Activated CD8-positive, alpha-beta T cell treated with anti-CD3 and anti-CD28 coated beads, Interleukin-2, amount 10 ng/mL, durations not matched to agents 7 days and 5 days (primary cell): ENCODE measurements at places on chromosomes 1 and 21. TPM values are rescaled to one million over a fixed set of nuclear protein-coding genes. Genes with fewer than 3 reads are reported as not detected.

The CXADR gene
- total RNA-seq: 0.26 TPM

The CHAF1B gene
- total RNA-seq: 27.4 TPM

The RCSD1 gene
- 145 TPM for total RNA-seq

DNA sequence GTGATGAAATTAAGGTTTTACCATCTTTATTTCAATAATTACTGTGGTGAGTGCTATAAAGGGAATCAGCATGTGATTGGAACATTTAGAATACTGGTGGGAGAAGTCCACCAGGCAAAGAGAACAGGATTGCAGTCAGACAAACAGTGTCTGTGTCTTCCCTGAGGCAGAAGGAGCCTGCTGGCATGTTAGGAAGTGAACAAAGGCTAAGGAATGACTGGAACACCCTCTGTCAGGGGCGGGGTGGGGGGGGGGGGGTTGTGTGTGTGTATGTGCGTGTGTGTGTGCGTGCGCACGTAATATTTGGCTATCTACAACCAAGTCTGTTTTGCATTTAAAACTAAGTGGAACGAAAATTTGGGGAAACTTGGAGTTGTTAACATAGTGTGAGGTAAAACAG is 30.2 kb downstream of the SRRM1 start:
- H3K4me1 ChIP-seq: peaks cover 7% of the 10 kb centered on the region
- no peak overlapping the region for H3K4me3 ChIP-seq
- H3K27ac ChIP-seq: peak overlapping the region; percentile 6
- no peaks in the 10 kb centered on the region for H3K27me3 ChIP-seq

- no peaks in the 10 kb centered on the region for H3K27me3 ChIP-seq
- H3K4me1 ChIP-seq: peaks cover 12% of the 10 kb centered on the region
- no peak overlapping the region for H3K27ac ChIP-seq
- peaks cover 10% of the 10 kb centered on the region for H3K36me3 ChIP-seq
- DNase-seq: no peak
Measured at GRCh38 chr21:45141507-45141906, 67.1 kb downstream of the ADARB1 start.

DNA sequence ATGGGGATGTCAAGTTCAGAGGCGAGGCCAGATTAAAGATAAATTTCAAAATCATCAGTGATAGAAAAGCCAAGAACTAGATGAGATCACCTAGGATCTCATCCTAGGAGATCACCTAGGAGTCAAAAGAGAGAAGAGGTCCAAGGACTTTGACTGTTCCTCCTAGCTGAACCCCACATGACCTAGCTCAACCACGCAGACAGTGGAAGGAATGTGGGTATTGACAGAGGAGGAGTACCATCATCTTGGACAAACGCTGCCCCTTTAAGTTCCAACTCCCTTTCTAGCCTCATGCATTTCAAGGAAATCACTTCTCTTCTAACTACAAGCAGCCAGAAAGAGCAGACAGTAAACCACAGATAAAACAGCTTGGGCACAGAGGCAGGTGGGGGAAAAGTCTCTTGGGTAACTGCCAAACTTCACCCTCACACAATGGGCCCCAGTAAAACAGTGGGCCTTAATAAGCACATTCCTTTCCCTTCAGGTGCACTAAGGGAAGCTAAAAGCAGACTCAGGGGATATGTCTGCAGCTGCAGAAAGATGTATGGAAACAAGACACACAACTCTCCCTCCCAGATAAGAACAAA is 12.5 kb upstream of the FAM76A start:
- no peak overlapping the region for H3K4me3 ChIP-seq
- H3K27me3 ChIP-seq: peaks cover 13% of the 10 kb centered on the region
- DNase-seq: no peak

DNA sequence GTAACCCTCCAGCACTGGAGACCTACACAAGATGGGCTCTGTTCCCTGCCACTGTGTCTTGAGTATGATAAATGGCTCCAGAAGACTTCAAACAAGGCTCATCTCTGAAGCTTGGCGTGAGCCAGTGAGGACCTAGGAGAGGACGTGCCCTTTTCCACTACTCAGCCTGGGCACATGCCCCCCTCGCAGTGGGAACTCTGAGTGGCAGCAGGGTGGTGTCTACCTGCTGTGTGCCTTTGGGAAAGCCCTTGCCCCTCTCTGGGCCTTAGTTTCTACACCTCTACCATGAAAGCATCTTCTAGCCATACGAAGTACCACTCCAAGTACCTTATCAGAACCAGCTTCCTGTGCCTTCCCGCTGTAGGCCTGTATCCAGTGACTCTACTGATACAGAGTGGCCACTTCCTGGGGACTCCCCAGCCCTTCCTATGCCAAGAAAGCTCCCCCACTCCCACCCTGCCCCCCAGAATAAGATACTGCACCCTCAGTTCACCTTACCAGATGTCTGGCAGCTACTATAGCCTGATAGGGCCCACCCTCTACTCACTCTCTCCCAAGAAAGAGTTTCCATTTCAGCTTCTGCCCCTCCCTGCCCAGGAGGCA is 3.1 kb upstream of the MOB3C start:
- no peak overlapping the region for H3K4me3 ChIP-seq
- H3K27ac ChIP-seq: no peak overlapping the region
- no peak for DNase-seq
- peaks cover 42% of the 10 kb centered on the region for H3K4me1 ChIP-seq

- H3K4me3 ChIP-seq: no peak overlapping the region
- H3K27ac ChIP-seq: no peak overlapping the region
- H3K27me3 ChIP-seq: no peaks in the 10 kb centered on the region
Measured at GRCh38 chr21:26210614-26211013, 40.0 kb upstream of the APP start.

DNA sequence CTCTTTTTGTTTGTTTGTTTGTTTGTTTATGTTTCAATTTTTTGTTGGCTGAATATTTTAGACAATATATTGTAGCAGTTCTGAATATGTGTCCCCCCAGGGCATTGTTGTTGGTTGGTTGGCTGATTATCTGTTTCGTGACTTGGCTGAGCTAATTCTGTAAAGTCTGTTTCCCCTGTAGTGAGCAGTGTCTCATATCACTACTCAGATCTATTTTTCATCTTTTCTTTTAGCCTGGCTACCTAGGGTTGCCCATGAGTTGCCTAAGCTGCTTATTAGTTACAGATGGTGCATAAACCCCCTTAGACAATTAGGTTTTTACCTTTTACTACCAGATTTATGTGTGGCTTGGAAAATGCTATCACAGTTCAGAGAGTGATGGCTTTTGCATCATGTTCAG is 32.3 kb downstream of the CFAP57 start:
- peaks cover 2% of the 10 kb centered on the region for H3K27me3 ChIP-seq
- no peak overlapping the region for H3K27ac ChIP-seq
- H3K36me3 ChIP-seq: no peaks in the 10 kb centered on the region

DNA sequence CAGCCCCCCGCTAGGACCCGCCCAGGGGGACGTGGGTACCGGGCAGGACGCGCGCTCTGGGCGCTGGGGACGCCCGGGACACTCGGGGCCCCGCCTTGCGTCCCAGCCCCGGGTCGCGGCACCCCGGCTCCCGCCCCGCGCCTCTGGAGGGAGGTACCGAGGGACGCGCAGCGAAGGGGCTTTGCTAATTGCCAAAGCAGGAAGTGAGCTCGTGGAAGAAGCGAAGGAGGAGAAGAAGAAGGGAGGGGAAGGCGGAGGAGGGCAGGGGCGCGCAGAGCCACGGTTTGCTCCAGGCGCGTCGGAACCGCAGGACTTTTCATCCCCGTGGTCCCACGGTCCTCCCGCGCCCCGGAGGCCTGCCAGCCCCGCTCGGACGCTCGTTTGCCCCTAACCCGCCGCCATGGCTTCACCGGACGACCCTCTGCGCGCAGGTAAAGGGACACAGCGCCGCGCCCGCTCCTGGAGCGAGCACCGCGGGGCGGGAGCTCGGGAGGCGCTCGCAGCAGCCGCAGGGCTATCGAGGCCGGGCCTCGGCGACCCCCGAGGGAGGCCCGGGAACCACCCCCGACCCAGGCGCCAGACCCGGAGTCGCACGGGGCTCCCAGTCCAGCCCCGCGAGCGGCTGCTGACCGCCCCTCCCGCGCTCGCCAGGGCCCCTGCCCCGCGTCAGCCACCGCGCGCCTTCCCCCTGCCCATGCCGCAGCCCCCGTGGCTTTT is 1.3 kb downstream of the EDARADD start:
- DNase-seq: peak; percentile 48
- H3K27ac ChIP-seq: no peak overlapping the region
- peaks cover 43% of the 10 kb centered on the region for H3K27me3 ChIP-seq
- peaks cover 23% of the 10 kb centered on the region for H3K4me1 ChIP-seq
- peak overlapping the region; percentile 81 for H3K4me3 ChIP-seq

GRCh38 chr1:69485616-69486015 is 82.1 kb upstream of the LRRC7 start:
- no peaks in the 10 kb centered on the region for H3K4me1 ChIP-seq
- H3K4me3 ChIP-seq: no peak overlapping the region
- no peak overlapping the region for H3K27ac ChIP-seq
- DNase-seq: no peak
- no peaks in the 10 kb centered on the region for H3K36me3 ChIP-seq
- H3K27me3 ChIP-seq: no peaks in the 10 kb centered on the region

GRCh38 chr1:195744256-195744655 is 864.0 kb downstream of the KCNT2 start:
- H3K27ac ChIP-seq: no peak overlapping the region
- H3K36me3 ChIP-seq: no peaks in the 10 kb centered on the region
- no peaks in the 10 kb centered on the region for H3K27me3 ChIP-seq

DNA sequence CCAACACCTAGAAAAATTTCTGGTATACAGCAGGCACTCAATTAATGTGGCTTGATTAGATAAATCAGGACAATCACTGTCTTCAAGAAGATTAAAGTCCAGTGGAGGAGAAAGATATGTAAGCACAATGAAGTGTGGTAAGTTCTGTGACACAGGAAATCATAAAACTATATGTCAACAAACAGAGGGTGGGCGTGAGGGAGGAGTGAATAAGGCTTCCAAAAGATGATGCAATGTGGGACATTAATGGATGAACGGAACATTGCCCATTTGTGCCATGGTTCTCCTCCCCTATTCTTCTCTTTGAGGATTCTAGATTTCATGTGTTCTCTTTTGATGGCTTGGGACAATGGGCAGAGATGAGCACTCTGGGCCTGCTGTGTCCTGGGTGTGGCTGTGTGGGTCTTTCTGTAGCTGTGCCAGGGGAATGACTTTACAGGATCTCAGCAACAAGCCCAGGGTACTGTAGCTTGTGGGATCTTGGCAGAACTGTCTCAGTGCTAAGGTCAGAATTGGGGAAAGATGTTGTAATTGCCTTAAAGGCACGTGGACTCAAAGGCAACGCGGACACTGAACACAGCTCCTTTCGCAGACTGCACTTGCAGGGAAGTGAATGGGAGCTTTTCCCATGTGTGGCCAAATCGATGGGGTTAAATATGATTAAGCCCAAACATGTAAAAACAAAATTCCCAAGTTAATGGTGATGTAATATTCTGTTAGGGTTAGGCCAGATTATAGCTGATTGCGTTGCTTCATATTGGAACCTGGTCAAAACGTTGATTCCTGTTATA is 366.9 kb downstream of the TGFB2 start:
- no peak overlapping the region for H3K4me3 ChIP-seq
- no peaks in the 10 kb centered on the region for H3K27me3 ChIP-seq
- H3K36me3 ChIP-seq: no peaks in the 10 kb centered on the region
- no peak overlapping the region for H3K27ac ChIP-seq
- no peak for DNase-seq

DNA sequence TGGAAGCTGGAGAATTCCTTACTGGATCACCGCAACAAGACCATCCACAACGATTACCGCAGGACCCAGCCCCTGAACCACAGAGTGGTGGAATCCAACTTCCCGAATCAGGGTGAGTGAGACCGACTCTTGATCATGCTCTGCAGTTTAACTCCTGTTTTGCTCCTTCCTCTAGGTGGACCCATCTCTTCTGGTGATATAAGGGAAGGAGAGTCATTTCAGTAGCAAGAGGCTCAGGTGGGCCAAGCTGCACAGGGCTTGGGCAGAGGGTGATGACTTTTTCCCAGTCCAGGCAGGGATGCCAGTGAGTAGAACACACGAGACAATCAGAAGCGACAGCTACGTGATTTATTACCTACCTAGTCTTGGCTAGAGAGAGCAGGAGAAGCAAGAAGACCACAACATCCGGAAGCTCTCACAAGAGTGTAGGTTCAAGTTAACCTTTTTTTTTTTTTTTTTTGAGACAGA is 25.2 kb downstream of the CA6 start:
- H3K27me3 ChIP-seq: no peaks in the 10 kb centered on the region
- peaks cover 62% of the 10 kb centered on the region for H3K36me3 ChIP-seq
- peak; percentile 83 for DNase-seq
- H3K4me1 ChIP-seq: peaks cover 32% of the 10 kb centered on the region
- peak overlapping the region; percentile 98 for H3K27ac ChIP-seq
- H3K4me3 ChIP-seq: peak overlapping the region; percentile 99

DNA sequence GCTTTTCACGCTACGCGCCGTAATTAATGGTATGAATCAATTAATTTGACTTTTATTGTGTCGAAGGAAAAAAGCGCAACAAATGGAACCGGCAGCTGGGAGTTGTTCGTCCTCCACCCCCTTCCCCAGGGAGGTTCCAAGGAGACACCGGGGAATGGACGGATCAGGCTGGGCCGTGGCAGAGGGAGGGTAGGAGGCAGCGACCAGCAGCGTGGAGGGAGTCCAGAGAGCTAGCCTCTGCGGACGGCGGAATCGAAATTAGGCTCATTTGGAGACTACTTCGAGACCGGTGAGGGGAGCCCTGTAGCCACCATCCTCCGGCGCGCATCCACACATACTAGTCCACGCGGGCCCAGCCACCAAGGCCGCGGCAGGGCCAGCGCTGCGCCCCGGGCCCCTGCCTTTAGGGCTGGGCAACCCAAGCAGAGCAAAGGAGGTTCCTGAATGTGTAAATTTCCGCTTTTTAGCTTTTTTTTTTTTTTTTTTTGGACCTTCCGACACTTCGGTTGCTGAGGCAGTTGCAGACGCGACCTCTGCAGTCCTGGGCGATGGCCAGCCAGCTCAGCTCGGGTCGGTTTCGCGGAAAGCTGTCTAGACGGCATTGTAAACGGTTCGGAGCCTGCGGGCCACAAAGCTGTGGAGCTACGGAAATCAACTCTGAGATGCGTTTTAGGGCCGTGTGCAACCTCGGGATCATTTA is 2.2 kb upstream of the FOXD3 start:
- H3K36me3 ChIP-seq: peaks cover 29% of the 10 kb centered on the region
- H3K27ac ChIP-seq: peak overlapping the region; percentile 78
- DNase-seq: no peak
- H3K27me3 ChIP-seq: peaks cover 66% of the 10 kb centered on the region
- H3K4me1 ChIP-seq: peaks cover 47% of the 10 kb centered on the region

- no peak overlapping the region for H3K4me3 ChIP-seq
- no peak for DNase-seq
- no peaks in the 10 kb centered on the region for H3K27me3 ChIP-seq
- peak overlapping the region; percentile 1 for H3K27ac ChIP-seq
- H3K36me3 ChIP-seq: peaks cover 71% of the 10 kb centered on the region
- H3K4me1 ChIP-seq: peaks cover 8% of the 10 kb centered on the region
Measured at GRCh38 chr1:46682064-46682463, 10.4 kb downstream of the TEX38 start.
